ENCODE measurements at places on chromosomes 6 and 20. TPM values are rescaled to one million over a fixed set of nuclear protein-coding genes. Genes with fewer than 3 reads are reported as not detected.

- no peak overlapping the region for H3K4me3 ChIP-seq
- H3K27ac ChIP-seq, result no peak overlapping the region
- DNase-seq, result no peak
- no peaks in the 10 kb centered on the region for H3K36me3 ChIP-seq
Measured at GRCh38 chr6:33279971-33280511, 3.1 kb downstream of the B3GALT4 start.

DNA sequence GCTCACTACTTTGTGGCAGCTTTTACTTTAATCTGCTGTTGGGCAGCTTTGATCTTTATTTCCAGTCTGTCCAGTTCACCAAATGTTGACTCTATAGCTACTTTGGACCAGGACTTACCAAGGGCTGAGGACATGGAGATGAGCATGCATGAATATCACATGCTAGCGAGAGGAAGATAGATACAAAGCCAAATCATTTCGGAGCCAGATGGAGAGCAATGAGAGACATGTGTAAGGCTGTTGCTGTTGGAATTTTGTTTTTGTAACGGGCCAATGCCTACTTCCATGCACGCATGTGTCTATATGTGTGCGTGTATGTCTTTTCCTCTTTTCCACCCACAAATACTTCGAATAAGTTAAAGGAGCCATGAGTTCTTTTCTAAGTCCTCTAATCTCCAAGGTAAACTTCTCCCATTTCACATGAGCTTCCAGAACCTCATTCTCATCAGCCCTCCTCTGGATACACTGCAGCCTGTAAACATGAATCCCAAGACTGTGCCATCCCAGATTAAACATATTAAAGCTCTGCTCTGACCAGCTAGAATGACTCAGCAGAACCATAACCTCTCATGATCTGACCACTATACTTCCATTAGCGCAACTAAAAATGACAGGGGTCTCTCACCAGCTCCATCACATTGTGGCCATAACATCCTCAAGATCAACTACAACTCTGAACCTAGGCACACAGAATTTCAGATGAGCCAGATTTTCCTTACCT, 160.7 kb downstream of the LRFN2 start:
- no peaks in the 10 kb centered on the region for H3K36me3 ChIP-seq
- DNase-seq, result no peak
- no peaks in the 10 kb centered on the region for H3K27me3 ChIP-seq

- no peak overlapping the region for H3K27ac ChIP-seq
- no peak for DNase-seq
- peaks cover 78% of the 10 kb centered on the region for H3K36me3 ChIP-seq
- no peaks in the 10 kb centered on the region for H3K27me3 ChIP-seq
Measured at GRCh38 chr20:35708502-35708901, 9.3 kb downstream of the ROMO1 start.

DNA sequence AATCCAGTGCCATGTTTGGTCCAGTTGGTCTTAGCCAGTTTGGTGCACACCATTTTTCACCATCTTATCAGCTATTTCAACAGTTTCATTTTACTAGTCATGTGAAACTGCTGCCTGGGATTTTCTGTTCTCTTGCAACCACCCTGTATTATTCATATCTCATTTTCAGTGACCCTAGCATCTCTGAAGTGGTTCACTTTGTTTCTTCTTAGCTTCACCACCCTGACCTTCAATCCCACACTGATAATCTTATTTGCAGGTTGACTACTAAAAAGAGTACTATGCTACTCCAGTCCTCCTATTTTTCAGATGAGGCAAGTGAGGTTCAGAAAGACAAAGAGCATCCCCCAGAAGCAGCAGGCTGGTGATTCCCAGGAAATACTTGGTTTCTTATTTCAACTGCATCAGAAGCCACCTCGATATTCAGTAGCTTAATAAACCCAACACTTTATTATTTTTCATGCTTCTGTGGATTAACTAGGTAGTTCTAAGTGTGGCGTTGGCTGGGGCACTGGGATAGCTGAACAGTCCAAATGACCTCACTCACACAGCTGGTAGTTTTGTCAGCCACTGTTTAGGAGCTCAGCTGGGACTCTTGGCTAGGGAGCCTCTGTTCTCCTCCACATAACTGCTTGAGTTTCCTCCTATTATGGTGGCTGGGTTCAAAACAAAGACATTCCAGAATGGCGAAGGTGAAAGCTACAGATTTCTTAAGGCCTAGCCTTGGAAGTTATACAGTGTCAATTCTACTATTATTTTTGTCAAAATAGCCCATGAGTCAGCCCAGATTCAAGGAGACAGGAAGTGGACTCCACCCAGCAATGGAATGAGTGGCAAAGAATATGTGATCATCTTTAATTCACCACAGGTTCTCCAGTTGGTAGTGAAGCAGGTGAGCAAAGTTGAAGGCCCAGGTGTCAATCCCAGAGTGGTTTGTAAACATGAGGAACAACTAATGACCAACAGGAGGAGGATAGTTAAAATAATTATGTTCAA, 40.6 kb downstream of the BPIFB4 start:
- H3K27me3 ChIP-seq, result no peaks in the 10 kb centered on the region
- no peak overlapping the region for H3K27ac ChIP-seq
- no peak overlapping the region for H3K4me3 ChIP-seq
- peaks cover 10% of the 10 kb centered on the region for H3K4me1 ChIP-seq
- DNase-seq, result no peak

BPIFB1 gene
- polyA plus RNA-seq, result not detected

BEND3 gene
- 0.47 TPM for polyA plus RNA-seq

GRCh38 chr6:31528821-31529328, at the start of gene MCCD1:
Gene MCCD1 (plus strand): TSS chr6:31528962. CDS start chr6:31529015, 53 bp downstream.
- no peak for DNase-seq
- peaks cover 26% of the 10 kb centered on the region for H3K36me3 ChIP-seq
- no peak within 1 kb of the TSS for H3K27ac ChIP-seq
- no peak within 1 kb of the TSS for H3K4me3 ChIP-seq
- H3K27me3 ChIP-seq, result no peaks in the 10 kb centered on the region

GRCh38 chr20:48846516-48847492, 19.0 kb upstream of the PREX1 start:
- no peak overlapping the region for H3K4me3 ChIP-seq
- no peaks in the 10 kb centered on the region for H3K27me3 ChIP-seq
- peaks cover 11% of the 10 kb centered on the region for H3K4me1 ChIP-seq
- no peak overlapping the region for H3K27ac ChIP-seq
- no peaks in the 10 kb centered on the region for H3K36me3 ChIP-seq
- no peak for DNase-seq

DNA sequence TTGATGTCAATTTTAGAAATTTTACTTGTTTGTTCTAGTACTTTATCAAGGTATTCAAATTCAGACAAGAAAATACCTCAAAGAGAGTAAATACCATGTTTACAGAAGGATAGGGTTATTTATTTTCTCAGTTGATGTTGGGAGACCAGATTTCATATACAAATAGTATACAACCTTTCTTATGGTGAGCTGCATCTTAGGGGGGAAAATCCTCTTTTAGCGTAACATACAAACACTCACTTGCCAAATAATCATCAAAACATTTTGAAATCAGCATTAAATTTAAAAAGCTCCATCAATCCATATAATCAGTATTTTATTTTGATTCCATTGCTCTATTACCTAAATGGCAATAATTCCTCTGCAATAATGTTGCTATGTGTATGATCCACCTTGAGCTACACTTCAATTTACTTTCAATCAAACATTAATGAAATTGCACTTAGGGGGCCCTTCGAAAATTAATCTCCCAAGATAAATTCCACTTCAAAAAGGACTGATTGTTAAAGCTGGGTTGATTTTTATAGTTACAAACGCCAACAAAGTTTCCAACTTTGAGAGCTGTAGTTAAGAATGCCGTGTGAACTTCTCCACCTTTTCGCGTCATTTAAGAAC, 2.2 kb downstream of the NKX2-4 start:
- H3K36me3 ChIP-seq, result peaks cover 3% of the 10 kb centered on the region
- peaks cover 16% of the 10 kb centered on the region for H3K4me1 ChIP-seq
- no peak overlapping the region for H3K27ac ChIP-seq
- no peak overlapping the region for H3K4me3 ChIP-seq
- H3K27me3 ChIP-seq, result peaks cover 13% of the 10 kb centered on the region

- no peak overlapping the region for H3K27ac ChIP-seq
- no peaks in the 10 kb centered on the region for H3K27me3 ChIP-seq
- H3K4me3 ChIP-seq, result no peak overlapping the region
- no peaks in the 10 kb centered on the region for H3K36me3 ChIP-seq
- H3K4me1 ChIP-seq, result no peaks in the 10 kb centered on the region
- no peak for DNase-seq
Measured at GRCh38 chr20:3996399-3996798, 19.0 kb downstream of the RNF24 start.

SAMD10 gene
- 3.4 TPM for polyA plus RNA-seq

DNA sequence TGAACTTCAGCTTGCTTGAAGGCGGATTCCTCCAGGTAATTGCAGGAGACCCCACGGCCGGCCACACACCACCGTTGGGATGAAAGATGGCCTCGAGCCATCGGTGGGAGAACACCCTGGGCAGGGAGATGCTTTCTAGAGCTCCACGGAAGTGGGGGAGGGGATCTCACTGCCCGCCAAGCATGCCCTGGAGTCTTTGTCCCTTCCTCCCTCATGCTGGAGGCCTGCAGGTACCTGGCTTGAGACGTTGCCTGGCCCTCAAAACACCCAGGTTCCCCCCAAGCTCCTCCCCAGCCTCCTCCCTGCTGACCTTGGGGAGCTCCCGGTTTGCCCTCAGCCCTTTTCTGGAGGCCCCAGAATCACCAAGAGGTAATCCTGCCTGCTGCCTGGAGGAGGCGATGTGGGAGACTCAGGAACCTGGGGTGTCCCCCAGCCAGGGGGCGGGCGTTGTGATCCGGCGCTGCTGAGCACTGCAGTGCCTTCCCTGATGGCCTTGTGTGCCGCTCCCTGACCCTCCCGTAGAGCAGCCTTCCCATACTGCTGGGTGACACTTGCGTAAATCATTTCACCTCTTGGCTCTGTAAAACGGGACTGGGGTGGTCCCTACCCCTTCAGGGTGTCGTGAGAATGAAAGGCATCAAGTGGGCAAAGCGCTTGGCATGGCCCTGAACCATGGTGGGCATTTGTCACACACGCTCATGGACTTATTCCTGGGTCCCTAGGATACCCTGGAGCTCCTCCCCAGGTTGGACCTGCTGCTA, 91.4 kb downstream of the CEBPB start:
- H3K4me1 ChIP-seq, result peaks cover 4% of the 10 kb centered on the region
- H3K27me3 ChIP-seq, result no peaks in the 10 kb centered on the region
- no peak for DNase-seq
- no peak overlapping the region for H3K27ac ChIP-seq

EPPIN gene
- polyA plus RNA-seq, result not detected

GNRH2 gene
- polyA plus RNA-seq, result 0.58 TPM

POU5F1 gene
- 0.32 TPM for polyA plus RNA-seq

DNA sequence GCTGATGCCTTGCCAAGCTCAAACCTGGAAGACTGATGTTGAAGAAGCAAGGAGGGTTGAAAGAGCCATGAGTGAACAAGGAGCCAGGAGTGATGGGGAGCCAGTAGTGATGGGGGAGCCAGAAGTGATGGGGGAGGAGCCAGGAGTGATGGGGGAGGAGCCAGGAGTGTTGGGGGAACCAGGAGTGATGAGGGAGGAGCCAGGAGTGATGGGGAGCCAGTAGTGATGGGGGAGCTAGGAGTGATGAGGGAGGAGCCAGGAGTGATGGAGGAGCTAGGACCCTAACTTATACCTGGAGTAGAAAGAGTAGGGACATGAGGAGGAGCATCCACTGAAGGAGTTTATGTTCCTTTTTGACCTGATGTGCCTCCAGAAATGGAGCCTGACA, 14.6 kb upstream of the CD93 start:
- no peaks in the 10 kb centered on the region for H3K27me3 ChIP-seq
- no peaks in the 10 kb centered on the region for H3K36me3 ChIP-seq
- no peak overlapping the region for H3K4me3 ChIP-seq
- H3K4me1 ChIP-seq, result no peaks in the 10 kb centered on the region
- DNase-seq, result no peak
